ENCODE measurements at places on chromosomes 2 and 18. TPM values are rescaled to one million over a fixed set of nuclear protein-coding genes. Genes with fewer than 3 reads are reported as not detected.

The RBM43 gene
- 8.1 TPM for polyA plus RNA-seq

The AFF3 gene
- polyA plus RNA-seq, result 15.1 TPM

The IL36RN gene
- not detected for polyA plus RNA-seq

The GBX2 gene
- polyA plus RNA-seq, result not detected

The POTEJ gene
- not detected for polyA plus RNA-seq

The CCDC85A gene
- 4.1 TPM for polyA plus RNA-seq

The SMYD5 gene
- polyA plus RNA-seq, result 18.2 TPM

The NCKAP1 gene
- 91.6 TPM for polyA plus RNA-seq

The C1GALT1C1L gene
- 2.9 TPM for polyA plus RNA-seq

The PXDN gene
- 77.8 TPM for polyA plus RNA-seq

The ST3GAL5 gene
- polyA plus RNA-seq, result 31.1 TPM

The TTN gene
- 0.04 TPM for polyA plus RNA-seq

The PLGLB2 gene
- polyA plus RNA-seq, result 1.2 TPM

The C2orf81 gene
- polyA plus RNA-seq, result 4.9 TPM

The SELENOI gene
- 3.7 TPM for polyA plus RNA-seq

The NEU4 gene
- polyA plus RNA-seq, result 0.29 TPM

The RGPD3 gene
- 0.32 TPM for polyA plus RNA-seq

The CKAP2L gene
- polyA plus RNA-seq, result 0.24 TPM

The MRO gene
- polyA plus RNA-seq, result 0.90 TPM

The SALL3 gene
- 0.60 TPM for polyA plus RNA-seq

The RAPGEF4 gene
- 4.3 TPM for polyA plus RNA-seq

The CAPN14 gene
- polyA plus RNA-seq, result 0.44 TPM

The ACKR3 gene
- polyA plus RNA-seq, result 80.6 TPM

The RIT2 gene
- 0.65 TPM for polyA plus RNA-seq

The INPP4A gene
- 19.2 TPM for polyA plus RNA-seq

The HOXD12 gene
- polyA plus RNA-seq, result 0.09 TPM

The CACNB4 gene
- 4.8 TPM for polyA plus RNA-seq

The METAP1D gene
- 4.1 TPM for polyA plus RNA-seq

Measured in urinary bladder (tissue), 4 donors.